ENCODE measurements at places on chromosomes 1 and 21.

- peak; percentile 78 for DNase-seq
Observed at GRCh38 chr1:27605796-27606707, 2.1 kb upstream of the AHDC1 start.

DNA sequence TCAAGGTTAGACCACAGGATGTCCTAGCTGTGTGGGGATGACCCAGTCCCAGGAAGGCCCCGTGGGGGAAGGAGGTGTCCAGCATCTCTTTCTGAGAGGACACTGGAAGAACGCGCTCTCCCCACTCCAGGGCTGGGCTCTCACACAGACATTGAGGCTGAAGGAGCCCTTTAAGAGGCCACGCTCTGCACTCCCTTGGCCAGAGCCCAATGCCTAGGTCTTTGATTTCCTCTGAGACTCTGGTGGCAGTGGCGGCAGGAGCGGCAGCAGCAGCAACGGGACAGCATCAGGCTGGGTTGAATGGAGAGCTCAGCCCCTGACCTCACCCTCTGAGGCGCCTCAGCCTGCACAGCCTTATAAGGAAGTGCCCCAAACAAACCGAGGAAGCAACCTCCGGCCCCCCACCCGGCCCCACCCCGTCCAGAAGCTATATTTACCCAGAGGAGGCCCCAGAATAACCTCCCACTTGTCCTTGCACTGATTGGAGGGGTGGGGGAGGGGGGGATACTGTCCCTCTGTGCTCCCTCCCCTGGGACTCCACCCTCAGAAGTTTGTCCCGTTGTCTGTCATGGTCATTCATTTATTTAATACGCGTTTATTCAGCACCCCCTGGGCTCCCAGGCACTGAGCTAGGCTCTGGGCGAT lies 12.3 kb downstream of the NES start:
- no peak for DNase-seq

GRCh38 chr1:5298376-5298775 lies 644.0 kb downstream of the AJAP1 start:
- DNase-seq: no peak

- no peak for DNase-seq
Observed at GRCh38 chr1:2099886-2100779, 49.9 kb downstream of the PRKCZ start.

GRCh38 chr1:9628541-9629444 lies 22.7 kb upstream of the PIK3CD start:
- DNase-seq: peak; percentile 31

- peak; percentile 70 for DNase-seq
Observed at GRCh38 chr1:150981805-150982712, at the start of gene ANXA9. Gene ANXA9 (plus strand): TSS chr1:150982292. CDS start chr1:150983106, 814 bp downstream.

- DNase-seq: no peak
Observed at GRCh38 chr1:244409701-244410100, 42.0 kb downstream of the ADSS2 start.

- no peak for DNase-seq
Observed at GRCh38 chr1:15224974-15225373, 22.0 kb upstream of the FHAD1 start.

DNA sequence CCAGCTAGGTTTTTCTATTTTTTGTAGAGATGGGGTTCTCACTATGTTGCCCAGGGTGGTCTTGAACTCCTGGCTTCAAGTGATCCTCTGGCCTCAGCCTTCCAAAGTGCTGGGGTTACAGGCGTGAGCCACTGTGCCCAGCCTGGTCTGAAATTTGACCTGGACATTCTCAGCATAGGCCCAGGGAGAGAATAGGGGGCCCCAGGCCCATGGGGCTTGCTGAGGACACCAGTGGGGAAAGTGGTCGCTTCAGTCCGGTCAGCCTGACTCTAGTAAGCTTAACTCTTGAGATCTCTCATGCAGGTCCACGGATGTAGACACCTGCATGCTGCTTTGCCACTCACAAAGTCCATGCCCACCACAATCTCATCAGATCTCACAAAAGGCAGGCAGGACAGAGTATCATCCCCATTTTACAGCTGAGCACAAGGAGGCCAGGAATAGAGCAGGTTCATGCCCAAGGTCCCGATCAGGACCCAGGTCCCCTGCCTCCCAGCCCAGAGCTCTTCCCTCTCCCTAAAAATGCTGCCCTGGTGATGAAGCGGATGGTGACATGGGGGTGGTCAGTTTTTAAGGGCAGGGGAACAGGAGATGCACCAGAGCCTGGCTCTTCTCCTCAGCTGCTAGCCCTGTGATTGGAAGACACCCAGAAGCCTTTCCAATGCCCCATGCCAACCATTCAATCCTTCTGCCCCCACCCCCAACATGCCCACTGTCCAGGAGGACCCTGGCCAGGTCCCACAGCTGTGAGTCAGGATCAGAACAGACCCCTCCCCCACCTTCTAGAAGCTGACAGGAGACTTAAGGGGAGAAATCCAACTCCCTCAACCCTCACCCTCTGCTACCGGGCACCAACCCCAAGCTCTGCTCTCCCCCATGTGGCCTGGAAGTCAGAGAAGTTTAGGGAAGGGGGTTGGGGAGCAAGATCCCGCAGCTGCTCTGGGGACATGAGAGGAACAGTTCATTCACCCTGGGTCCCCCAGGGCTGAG lies 1.8 kb downstream of the FHL3 start:
- DNase-seq: peak; percentile 49

DNA sequence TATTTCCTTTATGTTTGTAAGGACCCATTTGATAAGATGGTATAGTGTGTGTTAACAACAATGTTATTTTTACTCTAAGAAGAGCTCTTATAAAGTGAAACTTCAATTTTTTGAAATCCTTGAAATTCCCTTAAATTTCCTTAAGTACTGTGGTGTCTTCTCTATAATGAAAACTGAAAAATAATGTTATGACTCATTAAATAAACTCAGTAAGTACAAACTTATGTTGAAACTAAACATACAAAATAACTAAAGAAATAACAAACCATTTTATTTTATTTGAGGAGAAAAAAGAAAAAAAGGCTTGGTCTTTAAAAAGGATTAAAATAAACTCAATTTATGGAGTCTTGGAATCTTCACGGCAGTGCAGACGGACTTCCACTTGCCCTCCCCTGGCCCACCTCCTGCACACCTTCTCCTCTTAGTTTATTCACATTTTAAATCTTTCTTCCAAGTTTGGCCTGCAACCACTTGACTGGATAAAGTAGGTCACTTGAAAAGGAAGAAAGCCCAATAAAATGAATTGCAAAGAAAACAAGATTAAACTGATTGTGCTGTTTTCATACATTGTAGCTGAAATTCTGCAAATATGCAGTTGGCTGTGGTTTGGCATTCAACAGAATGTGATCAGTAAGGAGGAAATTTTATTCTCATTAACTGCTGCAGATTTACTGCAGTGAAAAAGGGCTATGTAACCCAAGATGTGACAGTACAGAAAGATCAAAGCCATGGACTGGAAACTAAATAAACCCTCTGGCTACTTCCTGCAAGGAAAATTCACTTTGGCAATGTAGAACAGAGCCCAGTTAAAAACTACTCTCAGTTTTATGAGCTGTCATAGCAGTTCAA lies 48.5 kb upstream of the SCYL3 start:
- no peak for DNase-seq

DNA sequence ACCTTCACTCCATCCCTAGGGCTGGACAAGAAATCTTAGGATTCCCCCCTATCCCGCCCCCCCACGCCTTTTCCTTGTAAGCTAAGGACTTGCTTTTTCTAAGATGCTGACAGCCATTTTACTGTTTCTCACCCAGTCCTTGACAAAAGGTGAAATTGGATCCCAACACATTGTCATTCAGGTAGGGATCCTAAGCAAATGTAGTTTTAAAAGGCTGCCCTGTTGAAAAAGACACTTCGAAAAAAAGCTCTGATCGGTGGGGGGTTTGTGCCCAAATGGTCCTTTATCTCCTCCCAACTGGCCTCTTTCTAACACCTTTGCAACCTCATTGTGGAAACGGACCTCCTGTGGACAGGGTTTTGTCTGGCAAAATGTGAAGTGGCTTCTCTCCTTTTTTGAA lies 2.9 kb downstream of the CACHD1 start:
- DNase-seq: no peak

DNA sequence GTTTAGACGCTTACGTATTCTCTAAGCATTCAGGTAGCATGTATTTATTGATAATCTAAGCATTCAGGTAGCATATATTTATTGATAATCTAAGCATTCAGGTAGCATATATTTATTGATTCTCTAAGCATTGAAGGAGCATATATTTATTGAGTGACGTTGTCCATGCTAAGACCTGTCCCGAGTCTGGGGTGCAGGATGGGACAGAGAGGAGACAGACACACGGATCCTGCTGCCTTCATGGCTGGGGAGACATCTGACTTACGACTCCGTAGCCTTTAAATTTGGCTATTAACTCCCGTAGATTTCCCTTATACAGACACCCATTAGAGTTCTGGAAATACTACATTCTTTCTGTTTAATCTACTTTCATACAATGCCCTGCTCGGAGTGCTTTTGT lies 982 bp downstream of the SCCPDH start:
- peak; percentile 36 for DNase-seq

- DNase-seq: peak; percentile 61
Observed at GRCh38 chr1:54463259-54464030, 57.3 kb upstream of the SSBP3 start.

GRCh38 chr1:60848583-60849188 lies 233.7 kb upstream of the NFIA start:
- peak; percentile 77 for DNase-seq

DNA sequence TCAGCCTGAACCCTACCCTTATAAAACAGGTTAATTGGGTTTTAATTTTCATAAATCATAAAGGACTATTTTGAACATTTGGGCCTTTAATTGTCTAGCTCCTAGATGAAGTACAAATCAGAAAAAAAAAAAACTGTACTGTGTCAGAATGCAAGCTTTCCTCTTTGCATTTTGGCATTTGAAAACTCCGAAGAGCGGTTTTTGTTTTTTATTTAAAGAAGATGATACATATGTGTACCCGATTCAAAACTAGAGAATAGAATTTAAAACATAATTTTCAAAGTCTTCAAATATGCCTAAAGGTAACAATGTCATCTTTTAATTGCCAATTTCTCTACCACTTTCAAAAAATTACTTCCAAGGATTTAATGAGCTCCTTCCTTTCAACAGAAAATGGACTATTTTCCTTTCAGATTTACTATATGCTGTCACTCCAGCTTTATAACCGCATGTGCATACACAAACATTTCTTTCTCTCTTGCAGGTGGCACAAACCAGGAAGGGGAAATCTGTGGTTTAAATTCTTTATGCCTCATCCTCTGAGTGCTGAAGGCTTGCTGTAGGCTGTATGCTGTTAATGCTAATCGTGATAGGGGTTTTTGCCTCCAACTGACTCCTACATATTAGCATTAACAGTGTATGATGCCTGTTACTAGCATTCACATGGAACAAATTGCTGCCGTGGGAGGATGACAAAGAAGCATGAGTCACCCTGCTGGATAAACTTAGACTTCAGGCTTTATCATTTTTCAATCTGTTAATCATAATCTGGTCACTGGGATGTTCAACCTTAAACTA lies 33.7 kb downstream of the MRPL39 start:
- DNase-seq: peak; percentile 53

GRCh38 chr1:74641161-74641560 lies 32.4 kb downstream of the ERICH3 start:
- DNase-seq: no peak

- DNase-seq: peak; percentile 87
Observed at GRCh38 chr21:33510826-33511225, 19.3 kb upstream of the DNAJC28 start.

DNA sequence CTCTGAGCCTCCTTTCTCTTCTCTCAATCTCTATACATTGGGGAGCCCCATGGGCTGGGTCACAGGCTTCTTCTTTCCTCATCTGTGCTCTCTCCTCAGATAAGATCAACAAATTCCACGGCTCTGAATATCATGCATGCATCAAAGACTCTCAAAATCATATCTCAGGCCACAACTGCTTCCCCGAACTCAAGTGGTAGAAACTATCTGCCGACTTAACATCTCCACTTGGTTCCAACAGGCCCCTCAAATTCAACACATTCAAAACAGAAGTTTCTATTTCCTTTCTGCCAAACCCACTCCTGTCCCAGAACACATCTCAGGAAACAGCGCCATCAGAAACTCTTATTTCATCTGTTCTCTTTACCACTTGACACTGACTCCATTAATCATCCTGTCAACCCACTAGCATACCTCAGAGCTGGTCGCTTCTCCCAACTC lies 16.7 kb downstream of the DDX59 start:
- DNase-seq: peak; percentile 19

GRCh38 chr1:151924691-151925587 lies 15.6 kb upstream of the THEM4 start:
- DNase-seq: no peak

GRCh38 chr1:202580619-202581018 lies 129.6 kb downstream of the SYT2 start:
- DNase-seq: no peak

DNA sequence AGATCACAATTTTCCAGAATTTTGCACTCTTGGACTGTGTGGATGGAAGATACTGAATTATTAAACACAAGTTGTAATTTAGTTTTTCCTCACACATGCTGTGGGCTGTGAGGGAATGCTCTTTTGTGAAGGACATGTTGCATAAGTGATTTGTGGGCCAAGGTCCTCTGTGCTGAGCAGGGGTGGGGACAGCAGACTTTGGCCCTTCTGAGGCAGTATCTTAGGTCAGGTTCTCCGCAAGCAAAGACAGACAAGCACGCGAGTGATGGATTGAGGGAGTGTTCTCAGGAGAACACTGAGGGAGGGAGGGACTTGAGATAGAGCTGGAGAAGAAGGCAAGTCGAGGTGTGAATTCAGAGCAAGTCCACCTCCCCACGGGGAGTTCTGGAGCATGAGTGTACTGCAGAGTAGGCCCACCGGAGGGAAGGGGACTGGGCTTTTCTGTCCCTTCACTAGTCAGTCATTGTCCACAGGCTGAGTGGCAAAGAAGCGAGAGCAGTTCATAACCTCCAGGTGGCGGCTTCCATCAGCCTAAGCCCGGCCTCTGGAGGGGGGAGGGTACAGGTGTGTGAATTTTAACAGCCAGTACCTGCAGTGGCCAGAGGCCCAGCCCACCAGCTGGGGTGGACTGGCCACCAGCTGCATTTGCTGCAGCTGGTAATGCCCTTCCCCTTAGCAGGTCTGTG lies 19.1 kb upstream of the CD101 start:
- no peak for DNase-seq

GRCh38 chr1:96649301-96649700 lies 72.3 kb upstream of the PTBP2 start:
- no peak for DNase-seq

DNA sequence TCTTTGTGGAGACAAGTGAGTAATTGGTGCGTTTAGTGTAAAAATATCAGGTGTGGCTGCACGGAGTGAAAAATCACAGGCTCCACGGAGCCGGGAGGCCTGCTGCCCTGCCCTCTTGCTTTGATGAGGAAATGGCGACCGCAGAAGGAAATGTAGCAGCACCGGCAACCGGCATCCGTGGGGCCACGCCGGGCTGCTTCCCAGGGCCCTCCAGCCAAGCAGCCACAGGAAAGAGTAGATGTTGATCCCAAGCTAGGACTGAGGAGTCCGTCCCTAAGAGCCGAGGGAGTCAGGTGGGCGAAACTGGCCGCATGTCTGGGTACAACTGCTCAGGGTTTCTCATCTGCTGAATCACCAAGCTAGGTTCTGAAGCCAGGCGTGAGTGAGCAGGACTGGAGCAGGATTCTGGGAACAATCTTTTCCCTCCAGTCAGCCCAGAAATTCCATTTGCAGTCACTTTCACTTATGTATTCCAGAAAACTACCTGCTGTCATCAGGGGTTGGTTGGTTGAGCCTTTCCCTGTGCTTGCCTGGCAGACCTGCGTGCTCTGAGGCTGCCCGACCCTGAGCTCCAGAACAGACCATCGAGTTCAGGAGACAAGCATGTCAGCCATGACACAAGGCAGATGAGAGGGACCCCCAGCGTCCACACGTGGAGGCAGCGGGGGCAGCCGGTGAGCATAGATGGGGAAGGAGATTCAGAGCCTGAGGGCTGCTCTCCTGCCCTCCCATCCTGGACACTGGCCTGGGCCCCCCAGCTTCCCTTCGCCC lies 5.8 kb upstream of the ITGB2 start:
- no peak for DNase-seq

- no peak for DNase-seq
Observed at GRCh38 chr1:59831529-59831928, 16.8 kb downstream of the HOOK1 start.
